ENCODE measurements at places on chromosomes 1 and 21.

- no peak for DNase-seq
Observed at GRCh38 chr21:39189857-39190604, 6.8 kb upstream of the PSMG1 start.

GRCh38 chr21:26769613-26770188 lies 75.5 kb downstream of the ADAMTS1 start:
- DNase-seq = no peak

DNA sequence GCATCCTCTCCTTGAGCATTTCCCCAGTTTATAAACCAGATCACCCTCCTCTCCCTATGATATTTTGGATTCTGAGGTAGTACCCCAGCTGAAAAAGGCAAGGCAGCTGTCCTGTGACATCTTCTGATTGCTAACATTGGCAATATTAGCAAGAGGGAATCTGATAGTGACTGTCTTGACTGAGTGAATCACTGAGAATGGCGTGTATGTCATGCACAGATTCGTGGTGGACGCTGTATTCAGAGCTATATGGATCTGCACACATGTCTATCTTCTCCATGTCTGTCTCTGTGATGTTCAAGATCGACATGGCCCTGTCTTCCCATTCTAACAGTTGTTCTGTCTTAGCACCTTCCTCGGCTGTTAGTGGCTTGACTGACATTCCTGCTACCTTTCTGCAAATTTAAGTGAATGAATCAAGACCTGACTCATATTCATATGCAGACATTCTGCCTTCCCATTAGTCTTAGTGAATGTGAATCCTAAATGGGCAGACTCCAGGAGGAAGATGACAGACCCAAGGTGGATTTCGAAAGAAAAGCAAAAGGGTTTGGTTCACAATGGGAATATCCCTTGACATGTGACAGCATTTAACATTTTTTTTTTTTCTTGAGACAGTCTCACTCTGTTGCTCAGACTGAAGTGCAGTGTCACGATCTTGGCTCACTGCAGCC lies 97.7 kb downstream of the PGBD5 start:
- DNase-seq = no peak

DNA sequence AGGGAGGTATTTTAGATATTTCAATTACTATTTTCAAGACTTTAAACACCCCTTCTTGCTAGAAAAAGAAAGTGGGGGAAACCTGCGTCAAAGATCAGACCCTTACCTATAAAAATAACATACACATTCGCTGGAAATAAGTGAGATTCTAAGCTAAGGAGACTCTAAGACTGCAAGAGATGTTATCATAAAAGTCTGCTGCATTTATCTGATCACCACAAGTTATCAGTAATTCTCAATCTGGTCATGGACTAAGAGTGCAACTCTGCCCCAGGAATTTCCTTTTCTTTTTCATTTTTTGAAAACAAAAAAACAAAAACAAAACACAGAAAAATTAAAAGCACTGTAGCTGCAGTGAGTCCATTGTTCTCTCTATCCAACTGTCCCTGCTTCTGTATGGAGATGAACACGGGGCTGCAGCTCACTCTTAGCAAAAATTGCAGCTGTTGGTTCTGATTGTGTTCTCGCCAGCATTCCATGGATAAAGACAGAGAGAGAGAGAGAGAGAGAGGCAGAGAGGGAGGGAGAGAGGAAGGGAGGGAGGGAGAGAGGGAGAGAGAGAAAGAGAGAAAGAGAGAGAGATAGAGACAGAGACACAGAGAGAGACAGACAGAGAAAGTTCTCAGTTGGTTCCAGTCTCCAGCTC lies 14.1 kb downstream of the XKR8 start:
- DNase-seq = no peak

DNA sequence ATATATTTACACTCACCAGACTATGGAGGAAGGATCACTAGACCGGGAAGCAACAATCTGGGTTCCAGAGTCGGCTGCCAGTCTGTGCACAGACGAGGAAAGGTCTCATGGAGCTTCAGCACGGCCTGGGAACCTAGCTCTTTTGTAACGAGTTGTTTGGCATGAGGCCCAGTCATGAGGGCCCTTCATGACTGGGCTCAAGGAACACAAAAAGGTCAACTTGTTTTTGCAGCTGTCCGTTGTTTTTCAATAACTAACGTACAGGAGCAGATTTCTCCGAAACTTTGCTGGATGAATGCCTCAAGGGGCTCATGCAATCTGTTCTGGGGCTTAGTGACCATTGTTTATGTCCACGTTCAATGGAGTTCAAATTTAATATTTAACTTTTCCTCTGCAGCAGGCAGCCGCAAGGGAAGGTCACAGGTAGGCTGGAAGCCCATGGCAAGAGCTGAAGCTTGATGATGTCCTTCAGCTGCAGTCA lies 5.9 kb upstream of the STUM start:
- no peak for DNase-seq

DNA sequence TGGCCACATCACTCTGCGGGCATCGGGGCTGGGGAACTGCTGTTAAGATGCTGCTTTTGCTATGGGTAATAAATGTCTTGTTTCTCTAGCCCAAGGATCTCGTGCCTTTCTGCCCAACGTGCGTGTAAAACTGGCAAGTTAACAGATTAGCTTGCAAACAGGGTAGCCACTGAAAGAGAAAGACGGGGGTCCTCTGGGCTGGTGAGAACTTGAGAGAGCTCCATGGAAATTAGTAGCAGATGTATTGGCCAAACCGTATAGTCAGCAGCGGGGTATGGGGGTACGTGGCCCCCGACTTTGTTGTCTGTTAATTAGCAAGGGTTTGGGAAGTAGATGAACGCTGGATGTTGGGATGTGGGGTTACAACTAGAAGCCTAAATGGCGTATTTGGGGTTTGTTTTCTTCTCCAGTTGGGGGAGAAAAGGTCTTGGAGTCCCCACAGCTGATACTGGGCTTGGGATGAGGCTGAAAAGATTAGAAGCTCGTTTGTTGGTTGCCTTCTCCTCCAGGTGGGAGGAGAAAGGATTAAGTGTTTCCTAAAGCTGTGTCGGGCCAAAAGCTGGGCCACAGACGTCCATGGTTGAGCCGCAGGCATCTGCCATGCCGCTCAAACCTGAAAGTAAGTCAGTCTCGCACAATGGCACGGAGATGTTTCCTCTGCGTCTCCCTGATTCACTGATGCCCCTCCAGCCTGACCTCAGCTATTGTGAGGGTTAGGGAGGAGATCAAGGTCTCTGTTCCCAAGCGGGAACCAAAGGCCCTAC lies 32.3 kb upstream of the C1orf174 start:
- no peak for DNase-seq

DNA sequence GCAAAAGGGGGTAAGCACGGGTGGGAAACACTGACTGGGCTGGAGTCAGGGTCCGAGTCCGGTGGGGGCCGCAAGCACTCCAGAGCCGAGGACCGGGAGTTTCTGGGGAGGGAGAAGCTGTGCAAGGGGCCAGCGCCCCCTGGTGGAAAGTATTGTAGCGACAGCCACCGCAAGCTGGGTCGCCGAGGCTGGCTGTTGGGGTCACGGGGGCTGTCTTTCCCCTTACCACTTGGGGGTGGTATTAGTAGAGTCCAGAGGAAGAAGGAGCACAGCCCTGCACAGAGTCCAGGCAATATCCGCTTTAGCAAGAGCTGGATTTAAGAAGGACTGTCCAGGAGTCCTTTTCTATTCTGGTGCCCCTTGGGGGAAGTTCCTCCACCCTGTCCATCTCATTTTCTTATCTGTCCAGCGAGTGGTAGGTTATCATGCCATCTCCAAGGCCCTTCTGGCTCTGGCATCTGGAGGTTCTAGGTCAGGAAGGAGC lies 17.9 kb upstream of the ETV3 start:
- DNase-seq = peak; percentile 81

GRCh38 chr1:220575718-220576497 lies 48.0 kb downstream of the MARK1 start:
- no peak for DNase-seq

GRCh38 chr1:22880174-22880601 lies 92.5 kb downstream of the LACTBL1 start:
- no peak for DNase-seq

GRCh38 chr1:195195423-195196057 lies 1412.7 kb downstream of the KCNT2 start:
- peak; percentile 2 for DNase-seq

- no peak for DNase-seq
Observed at GRCh38 chr1:243316366-243316989, 60.6 kb downstream of the SDCCAG8 start.

DNA sequence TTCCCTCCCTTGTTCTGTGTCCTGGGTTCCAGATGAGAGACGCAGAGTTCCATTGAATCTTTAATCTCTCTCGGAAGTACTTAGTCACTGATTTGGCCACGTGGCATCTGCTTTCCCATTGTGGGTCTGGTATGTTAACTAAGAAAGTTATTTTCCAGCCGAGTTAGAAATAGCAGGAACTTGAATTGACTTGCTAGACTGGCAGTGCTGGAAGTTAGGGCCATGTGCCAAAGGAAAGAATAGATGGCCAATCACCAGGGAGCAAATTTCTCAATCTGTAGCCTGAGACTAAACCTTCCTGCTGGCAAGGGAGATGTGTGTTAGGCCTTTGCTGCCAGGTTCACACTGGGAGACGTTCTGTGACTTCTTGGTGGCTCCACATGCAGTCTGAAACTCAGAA lies 24.2 kb upstream of the SLFNL1 start:
- no peak for DNase-seq

DNA sequence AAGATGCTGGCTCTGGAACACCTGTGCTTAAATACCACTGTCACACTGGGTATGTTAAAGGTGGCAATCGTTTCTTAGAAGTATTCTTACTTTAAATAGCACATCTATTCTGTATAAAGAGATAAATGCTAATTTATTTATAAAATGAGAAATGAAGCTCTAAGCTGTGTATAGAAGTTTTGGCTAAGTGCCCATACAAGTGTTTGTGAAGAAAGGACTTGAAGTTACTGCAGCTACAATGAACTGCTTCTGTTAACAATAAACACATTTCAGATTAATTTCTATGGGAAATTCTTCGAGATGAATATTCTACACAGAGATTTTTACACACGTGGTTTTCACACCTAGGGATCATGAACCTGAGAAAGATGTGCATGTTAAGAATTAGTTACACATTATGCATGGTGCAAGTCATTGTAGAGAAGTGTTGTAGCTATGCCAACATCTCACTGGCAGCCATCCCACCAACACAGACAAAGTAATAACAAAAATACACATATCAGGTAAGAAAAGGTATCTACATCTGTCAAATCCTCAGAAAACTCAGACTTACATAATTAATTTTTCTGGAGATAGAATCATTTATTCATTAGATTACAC lies 16.2 kb downstream of the COL24A1 start:
- DNase-seq = no peak

- DNase-seq = no peak
Observed at GRCh38 chr1:235057385-235058306, 71.0 kb downstream of the TOMM20 start.
